ENCODE measurements at places on chromosomes 11 and 22.

- DNase-seq, result no peak
Observed at GRCh38 chr22:22371031-22371541, 126.5 kb downstream of the VPREB1 start.

GRCh38 chr11:129184581-129184980 is 7.5 kb downstream of the ARHGAP32 start:
- no peak for DNase-seq

DNA sequence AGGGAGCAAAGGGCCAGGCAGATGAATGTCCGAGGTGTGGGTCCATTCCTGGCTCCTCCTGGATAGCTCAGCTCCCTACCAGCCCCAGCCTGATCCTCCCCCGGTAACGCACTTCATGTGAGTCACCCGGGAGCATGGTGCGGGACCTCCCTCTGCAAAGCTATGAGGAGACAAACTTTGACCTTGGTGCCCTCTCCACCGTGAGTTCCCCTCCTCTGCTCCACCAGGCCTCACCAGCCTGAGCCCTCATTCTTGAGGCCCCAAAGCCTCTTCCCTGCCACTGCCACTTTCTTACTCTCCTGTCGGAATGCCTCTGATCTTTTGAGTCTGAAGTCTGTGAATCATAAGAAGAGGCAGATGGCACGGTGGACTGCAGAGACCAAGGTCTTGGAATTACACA is 37.4 kb upstream of the CD82 start:
- no peak for DNase-seq

DNA sequence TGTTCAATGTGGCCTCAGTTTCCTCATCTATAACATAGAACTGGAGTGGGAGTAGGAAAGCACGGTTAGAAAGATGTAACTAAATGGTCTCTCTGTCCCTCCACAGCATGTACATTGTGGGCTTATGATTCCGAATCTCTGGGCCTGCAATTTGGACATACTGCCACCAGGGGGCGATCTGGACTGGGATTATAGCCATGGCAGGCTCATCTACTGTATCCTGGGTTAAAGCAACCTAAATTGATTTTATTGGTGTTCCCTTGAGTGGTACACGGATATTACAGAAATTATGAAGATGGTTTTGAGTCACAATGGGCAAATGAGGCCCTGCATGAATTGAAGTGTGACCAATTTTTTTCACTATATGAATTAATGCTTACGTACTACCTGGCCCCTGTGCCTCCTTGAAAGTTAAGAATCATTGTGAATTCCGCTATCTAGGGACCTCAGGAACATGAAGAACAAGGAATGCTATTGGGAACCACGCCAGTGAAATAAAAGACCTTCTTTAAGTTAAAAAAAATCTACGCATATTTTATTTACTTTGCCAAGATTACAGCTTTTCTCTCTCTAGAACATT is 32.9 kb downstream of the TST start:
- DNase-seq, result no peak

GRCh38 chr11:8545698-8546366 is 48.2 kb downstream of the STK33 start:
- DNase-seq, result no peak

GRCh38 chr11:10722307-10722706 is 28.7 kb upstream of the CTR9 start:
- DNase-seq, result no peak

All from PC-9 (cell line).